ENCODE measurements at places on chromosomes 2 and 18. TPM values are rescaled to one million over a fixed set of nuclear protein-coding genes. Genes with fewer than 3 reads are reported as not detected.

- no peak for DNase-seq
Measured at GRCh38 chr2:223101340-223102039, 49.5 kb downstream of the KCNE4 start.

DNA sequence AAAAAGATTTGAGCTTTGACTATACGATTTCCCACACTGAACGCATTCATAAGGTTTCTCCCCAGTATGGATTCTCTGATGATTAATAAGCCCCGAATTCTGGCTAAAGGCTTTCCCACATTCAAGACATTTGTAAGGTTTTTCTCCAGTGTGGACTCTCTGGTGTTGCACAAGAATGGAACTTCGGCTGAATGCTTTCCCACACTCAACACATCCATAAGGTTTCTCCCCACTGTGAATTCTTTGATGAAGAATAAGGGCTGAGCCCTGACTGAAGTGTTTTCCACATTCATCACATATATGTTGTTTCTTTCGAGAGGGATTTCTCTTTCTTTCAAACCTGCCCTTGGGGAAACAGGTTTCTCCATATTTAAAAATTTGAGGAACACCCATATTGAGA lies 6.9 kb downstream of the ZNF24 start:
- no peak for DNase-seq

DNA sequence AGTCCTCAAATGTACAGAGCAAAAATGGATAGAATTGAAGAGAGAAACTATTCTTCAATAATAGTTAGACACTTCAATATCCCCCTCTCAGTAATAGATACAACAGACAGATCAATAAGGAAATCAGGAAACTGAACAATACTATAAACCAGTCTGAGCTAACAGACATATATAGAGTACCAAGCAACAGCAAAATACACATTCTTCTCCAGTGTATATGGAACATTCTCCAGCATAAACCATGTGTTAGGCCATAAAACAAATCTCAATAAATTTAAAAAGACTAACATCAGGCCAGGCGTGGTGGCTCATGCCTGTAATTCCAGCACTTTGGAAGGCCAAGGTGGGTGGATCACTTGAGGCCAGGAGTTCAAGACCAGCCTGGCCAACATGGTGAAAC lies 43.7 kb upstream of the AMMECR1L start:
- DNase-seq = no peak

GRCh38 chr2:171081649-171082111 lies 79.0 kb downstream of the TLK1 start:
- no peak for DNase-seq

DNA sequence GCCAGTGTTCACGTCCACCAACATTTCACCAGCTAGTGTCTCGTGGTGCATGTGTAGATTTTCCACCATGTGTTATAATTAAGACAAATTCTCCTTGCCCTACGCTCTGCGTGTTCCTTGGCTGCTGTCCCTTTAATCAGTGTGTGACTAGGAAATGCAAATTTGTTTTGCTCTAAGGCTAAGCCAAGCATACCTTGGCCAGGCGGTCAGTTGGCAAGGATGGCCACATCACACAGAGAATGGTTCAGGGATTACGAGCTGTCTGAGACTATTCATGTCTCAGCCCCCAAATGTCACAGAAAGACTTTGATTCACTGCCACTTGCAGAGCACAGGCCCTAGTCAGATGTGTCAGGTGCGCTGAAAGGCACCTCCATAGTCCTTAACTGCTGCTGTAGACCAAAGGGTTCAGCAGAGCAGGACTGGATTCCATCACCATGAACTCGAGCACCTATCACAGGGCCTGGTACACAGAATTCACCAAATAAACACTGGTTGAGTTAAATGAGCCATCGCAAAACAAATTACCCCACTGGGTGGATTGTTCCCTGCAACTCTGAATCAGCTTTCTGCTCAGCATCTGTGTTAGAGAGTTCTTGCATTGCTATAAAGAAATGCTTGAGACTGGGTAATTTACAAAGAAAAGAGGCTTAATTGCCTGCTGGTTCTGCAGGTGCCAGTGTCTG lies 128.4 kb downstream of the CABLES1 start:
- no peak for DNase-seq

- no peak for DNase-seq
Measured at GRCh38 chr18:10320791-10321190, 133.6 kb upstream of the APCDD1 start.

DNA sequence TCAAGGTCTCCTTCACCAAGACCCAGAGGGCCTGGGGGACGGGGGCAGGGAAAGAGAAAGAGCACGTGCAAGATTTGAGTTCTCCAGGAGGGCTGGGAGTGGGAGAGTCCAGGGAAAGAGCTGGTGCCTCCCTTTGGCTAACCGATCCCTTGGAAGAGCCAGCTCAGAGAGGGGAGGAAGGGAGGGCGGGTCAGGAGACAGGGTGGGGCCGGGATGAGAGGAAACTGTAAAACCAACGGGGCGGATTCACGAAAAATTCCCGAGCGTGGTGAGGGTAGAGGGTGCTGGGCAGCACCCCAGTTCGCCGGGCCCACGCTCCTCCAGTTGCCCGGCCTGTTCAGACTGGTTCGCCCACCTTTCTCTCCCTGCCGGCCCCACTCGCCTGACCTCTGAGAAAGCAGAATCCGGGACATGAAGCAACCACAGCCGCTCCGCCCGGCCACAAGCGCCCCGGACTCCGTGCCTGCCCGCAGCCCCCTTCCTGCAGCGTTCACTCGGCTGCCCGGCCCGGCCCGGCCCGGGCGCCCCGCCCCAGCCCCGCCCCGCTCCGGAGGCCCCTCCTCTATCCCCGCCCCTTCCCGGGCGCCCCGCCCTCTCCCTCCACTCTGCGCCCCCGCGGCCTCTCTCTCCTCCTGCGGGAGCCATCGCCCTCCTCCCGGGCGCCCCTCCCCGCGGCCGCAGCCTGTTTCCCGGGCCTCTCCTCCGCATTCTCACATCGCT lies 230.9 kb upstream of the SMAD2 start:
- peak; percentile 85 for DNase-seq

- DNase-seq = no peak
Measured at GRCh38 chr2:176483476-176483875, 214.2 kb downstream of the MTX2 start.

- no peak for DNase-seq
Measured at GRCh38 chr18:51425475-51425874, 228.0 kb upstream of the MEX3C start.

DNA sequence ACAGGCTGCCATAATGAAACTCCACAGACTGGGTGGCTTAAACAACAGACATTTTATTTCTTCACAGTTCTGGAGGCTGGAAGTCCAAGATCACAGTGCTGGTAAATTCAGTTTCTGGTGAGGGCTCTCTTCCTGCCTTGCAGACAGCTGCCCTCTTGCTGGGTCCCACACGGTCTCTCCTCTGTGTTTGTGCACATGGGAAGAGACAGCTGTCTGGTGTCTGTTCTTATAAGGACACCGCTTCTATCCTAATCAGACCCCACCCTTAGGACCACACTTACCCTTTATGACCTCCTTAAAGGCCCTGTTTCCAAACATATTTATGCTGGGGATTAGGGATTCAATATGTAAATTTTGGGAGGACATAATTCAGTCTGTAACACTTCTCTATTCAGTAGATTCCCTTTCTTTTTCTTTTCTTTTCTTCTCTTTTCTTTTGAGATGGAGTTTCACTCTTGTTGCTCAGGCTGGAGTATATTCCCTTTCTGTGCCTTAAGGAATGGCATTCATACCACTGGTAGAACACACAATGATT lies 18.9 kb downstream of the CTIF start:
- no peak for DNase-seq

DNA sequence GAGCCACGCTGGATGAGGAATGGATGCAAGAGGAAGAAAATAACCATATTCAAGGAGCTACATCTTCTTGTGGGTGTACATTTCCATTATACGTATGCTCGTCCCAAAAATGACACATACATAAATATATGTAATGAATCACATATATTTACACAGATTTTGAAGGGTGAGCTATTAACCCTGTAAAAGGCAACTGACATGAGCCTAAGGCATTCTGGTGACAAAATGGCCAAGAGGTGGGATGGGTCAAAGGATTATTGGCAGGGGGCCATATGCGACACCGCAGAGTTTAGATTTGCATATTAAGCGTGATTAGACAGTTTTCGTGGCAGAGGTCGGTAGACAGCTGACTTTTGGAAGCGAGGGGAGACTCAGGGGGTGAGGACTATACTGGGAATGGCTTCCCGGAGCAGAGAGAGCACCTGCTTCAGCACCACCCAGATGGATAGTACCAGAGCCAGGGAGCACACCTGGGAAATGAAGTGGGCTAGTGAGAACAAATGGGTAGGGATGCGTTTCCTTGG lies 431 bp upstream of the CNRIP1 start:
- no peak for DNase-seq

- DNase-seq = no peak
Measured at GRCh38 chr2:215522237-215522636, 86.4 kb upstream of the FN1 start.

- peak; percentile 42 for DNase-seq
Measured at GRCh38 chr18:79573921-79574491, 105.6 kb upstream of the CTDP1 start.

DNA sequence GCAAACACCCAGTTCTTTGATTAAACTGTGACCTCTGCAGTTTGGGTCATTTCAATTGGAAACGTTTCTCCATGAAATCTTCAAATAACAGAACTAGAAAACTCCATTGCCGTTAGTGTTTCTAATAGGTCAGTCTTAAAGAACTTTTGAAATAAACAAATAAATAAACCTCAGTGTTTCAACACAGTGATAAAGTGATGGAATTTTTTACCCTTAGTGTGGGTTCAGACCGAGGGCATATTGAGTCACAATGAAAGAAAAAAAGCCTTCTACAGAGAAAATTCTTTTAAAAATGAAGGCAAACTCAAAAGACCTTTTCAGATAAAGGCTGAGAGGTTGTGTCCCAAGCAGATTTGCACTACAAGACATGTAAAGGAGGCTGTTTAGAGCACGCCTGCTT lies 149.6 kb downstream of the NCKAP5 start:
- DNase-seq = no peak

DNA sequence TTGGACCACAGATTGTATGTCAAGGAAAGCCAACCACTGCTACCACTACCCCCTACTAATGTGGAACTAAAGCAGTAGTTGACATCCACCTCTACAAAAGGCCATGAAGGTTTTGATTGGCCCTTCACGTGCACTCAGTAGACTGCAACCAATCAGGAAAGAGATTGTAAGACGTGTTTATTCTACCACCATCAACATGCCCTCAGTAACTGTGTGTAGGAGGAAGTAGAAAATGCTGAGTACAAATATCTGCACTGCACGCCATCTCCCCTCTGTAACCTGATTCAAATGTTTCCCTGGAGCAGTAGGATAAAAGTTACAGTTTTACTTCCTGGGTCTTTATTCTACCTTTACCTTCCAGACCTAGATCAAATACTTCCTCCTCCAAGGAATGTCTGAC lies 2.9 kb upstream of the CASP10 start:
- no peak for DNase-seq

DNA sequence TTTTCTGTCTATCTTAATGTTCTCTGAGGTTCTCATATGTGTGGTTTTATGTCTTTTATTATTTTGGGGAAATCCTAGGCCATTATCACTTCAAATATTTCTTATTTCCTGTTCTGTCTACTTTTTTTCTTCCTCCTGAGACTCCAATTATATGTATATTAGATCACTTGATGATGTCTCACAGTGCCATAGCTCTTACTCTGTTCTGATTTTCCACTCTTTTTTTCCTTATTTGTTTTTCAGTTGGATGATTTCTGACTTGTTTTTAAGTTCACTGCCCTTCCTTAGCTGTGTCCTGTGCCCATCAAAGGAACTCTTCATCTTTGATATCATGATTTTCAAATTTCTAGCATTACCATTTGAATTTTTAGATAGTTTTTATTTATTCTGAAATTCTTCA lies 24.1 kb downstream of the FAM228B start:
- no peak for DNase-seq

DNA sequence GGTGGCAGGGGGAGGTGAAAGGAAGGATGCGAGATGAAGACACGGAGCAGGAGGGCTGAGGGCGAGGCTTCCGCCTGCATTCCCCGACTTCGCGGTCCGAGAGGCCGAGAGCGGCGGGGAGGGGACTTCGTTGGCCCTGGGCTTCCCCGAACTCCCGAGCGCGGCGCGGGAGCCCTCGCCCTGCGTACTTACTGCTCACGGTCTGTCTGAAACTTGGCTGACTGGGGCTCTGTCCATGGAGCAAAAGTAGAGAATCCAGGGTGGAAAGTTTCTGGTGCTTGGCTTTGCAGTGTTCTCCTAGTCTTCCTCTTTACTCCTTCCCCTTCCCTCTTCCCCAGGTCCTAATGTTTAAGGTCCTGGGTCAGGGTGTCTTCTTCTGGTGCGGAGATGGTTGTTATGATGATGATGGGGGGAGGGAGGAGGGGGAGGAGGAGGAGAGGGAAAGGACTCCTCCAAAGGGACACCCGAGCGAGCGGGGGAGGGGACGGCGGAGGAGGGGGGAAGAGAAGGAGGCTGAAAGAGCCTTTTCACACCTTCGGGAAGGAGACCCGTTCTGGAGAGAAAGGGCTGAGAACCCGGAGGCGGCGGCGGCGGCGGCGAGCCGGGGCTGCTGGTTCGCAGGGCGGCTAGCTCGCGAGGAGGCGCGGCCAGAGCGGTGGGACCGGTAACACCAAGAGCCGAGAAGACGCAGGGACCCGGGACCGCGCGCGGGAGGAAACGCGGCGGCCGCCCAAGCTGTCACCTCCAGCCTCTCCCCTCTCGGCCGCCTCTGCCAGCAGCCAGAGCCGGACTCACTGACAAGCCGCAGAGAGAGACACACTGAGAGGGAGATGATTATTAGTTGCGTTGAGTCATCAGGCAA lies at the start of gene SATB2:
Gene SATB2 (minus strand): TSS at position 793 of the 862 bp plus-strand sequence. CDS start 1,902 bp downstream, outside the sequence.
- DNase-seq = peak; percentile 49

DNA sequence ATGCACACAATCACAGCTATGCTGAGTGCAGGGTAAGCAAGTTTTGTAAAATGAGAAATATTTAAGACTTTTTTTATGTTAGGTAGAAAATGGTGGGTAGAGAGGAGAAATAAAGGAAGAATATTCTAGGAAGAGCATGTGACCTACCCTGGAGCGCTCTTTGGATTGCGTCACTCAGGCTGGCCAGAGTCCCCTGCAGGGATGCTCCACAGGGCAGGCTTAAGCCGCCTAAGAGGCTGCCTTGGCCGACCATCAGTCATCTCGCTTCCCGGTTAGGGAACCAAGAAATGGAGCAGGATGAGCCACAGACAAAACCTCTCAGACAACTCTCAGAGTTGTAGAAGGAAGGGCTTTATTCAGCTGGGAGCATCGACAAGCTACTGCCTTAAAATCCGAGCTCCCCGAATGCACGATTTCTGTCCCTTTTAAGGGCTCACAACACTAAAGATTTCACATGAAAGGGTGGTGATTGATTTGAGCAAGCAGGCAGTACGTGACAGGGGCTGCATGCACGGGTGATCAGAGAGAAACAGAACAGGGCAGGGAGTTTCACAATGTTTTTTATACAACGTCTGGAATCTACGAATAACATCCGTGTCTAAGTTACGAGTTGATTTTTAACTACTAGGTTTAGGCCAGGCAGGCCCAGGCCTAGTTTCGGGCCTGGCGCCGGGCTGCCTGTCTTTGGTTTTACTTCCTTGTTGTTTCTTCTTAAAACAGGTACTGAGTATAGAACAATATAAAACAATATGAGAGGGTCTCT lies 1072.0 kb downstream of the CBLN2 start:
- no peak for DNase-seq

GRCh38 chr2:236790963-236791362 lies 221.3 kb downstream of the ACKR3 start:
- no peak for DNase-seq

CPO gene
- not detected for total RNA-seq

CABLES1 gene
- total RNA-seq = 44.2 TPM

SPP2 gene
- not detected for total RNA-seq

LINC00305 gene
- not detected for total RNA-seq

ZEB2 gene
- 220 TPM for total RNA-seq

LHCGR gene
- total RNA-seq = 0.30 TPM

DPYSL5 gene
- not detected for total RNA-seq

GCG gene
- total RNA-seq = not detected

Measured in lower lobe of right lung (tissue), 2 donors.